NCI-H510A treated with DMSO at 0.1 percent for 48 hours (cell line): ENCODE measurements at places on chromosomes 3 and 15.

- DNase-seq: no peak
Observed at GRCh38 chr3:11522953-11523571, 120.7 kb downstream of the VGLL4 start.

DNA sequence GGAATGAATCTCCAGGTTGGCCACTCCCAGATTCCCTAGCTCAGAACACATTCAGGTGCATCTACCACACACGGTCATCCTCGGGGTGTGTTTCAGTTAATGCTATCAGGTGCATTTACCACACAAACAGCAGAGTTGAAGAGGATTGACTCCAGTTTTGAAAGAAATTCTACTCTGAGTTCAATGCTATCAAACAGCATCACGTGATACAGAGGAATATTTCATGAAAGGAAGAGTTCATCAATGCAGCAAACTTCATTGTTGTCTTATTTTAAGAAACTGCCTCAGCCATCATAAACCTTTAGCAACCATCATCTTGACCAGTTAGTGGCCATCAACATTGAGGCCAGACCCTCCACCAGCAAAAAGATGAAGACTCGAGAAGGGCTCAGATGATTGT lies 22.6 kb upstream of the LRRN1 start:
- no peak for DNase-seq

DNA sequence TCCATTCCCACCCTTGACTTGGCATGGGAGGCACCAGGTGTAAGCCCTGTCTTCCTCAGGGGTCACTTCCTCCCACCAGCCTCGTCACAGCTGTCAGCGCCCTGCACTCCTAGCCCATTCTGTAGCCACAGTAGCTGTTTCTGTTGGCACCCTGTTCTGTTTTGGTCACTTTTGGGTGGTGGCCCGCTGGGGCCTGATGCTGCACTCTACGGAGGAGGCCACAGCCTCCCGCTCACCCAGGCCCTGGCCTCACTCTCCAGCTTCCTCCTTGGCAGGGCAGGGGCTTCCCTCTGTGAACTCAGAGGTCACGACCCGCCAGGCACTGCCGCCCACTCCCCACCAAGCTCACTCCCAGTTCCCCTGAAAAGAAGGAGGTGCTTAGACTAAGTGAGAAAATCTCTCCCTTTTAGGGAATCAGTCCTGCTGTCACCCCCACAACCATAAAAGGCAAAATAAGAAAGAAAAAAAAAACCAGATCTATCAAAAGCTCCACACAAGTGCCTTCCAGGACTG lies 68.4 kb downstream of the MGLL start:
- no peak for DNase-seq

DNA sequence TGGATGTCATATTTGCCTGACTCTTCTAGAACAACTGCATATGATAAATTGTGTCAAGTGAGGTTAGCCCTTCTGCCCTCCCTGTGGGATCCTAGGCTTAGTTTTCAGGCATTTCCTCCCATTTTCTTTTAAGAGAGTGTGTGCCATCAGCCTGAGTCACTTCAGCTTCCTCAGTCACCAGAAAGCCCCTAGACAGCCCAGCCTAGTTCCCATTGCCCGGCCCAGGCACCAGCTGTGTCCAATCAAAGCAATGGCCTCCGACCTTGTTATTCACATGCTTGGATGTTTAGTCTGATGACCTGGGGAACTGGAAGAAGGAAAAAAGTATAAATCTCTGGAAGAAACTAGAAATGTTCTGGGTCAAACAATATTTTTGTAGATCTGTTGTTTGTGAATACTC lies 221.9 kb upstream of the LRIG1 start:
- no peak for DNase-seq

DNA sequence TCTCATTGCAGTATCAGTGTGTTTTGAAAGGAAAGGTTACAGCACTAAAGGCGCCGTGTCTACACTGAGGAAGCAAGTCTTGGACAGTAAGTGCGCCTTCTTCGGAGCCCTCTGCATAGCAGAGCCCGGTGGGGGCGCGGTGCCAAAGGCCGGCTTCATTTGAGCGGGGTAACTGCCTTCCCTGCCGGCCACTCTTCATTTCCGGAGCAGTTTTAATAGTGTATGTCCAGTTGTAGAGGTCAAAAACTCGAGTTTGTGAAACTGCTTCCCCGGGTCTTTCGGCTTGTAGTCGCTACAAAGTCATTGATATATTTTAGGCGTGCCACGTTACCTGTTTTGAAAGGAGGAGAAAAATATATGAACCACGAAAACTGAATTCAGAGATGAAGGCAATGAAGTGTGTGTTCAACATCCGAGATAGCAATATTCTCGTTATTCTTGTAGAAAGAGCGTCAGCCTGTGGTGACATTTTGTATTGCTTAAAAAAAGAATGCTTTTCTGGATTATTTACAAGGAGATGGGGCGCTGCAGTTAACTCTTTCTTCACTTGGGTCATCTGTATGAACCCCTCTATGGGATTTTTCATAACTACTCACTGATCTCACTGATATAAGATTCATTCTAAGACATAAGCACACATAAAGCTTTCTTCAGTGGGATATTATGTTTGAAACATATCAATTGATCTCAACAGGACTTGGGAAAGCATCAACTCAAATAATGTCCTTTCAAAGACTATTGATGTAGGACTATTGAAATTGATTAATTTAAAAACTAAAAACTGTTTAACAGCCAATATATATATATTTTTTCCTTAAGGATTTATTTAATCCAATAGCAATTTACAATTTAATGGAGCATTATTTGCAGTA lies 3.0 kb downstream of the ALCAM start:
- DNase-seq: peak; percentile 40

GRCh38 chr3:87227835-87228144 lies 681 bp downstream of the CHMP2B start:
- no peak for DNase-seq

DNA sequence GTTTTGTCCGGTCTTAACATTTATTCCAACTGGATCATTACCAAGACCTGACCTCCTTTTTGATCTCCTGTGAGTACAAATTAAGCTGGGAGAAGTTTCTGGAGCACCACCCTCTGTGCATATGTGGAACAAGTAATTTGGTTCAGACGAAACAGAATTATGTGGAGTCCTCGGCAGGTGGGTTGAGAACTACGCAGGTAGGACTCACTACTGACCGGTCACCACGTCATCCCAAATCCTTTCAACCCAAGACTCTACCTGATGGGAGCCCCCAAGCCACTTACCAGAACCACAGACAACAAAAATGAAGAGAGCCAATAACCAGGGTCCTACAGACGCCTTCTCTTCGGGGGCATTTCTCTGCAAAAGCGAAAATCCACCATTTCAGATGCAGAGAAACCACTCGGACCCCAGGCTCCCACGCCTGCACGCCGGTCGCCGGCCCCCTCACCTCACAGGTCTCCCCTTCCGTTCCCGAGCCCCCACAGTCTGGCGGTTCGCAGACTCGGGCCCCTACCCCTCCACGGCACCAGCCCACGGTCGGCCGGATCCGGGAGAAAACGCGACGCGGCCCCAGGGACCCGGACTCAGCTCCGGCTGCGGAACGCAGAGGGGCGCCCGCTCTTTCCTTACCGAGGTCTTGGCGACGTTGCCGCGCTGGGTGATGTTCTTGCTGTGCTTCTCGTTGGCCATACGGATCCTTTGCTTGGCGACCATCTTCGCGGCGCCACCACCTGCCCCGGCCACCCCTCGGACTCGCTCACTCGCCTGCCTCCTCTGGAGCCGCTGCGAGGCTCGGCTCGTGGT lies 674 bp downstream of the SERP1 start:
- DNase-seq: peak; percentile 6

DNA sequence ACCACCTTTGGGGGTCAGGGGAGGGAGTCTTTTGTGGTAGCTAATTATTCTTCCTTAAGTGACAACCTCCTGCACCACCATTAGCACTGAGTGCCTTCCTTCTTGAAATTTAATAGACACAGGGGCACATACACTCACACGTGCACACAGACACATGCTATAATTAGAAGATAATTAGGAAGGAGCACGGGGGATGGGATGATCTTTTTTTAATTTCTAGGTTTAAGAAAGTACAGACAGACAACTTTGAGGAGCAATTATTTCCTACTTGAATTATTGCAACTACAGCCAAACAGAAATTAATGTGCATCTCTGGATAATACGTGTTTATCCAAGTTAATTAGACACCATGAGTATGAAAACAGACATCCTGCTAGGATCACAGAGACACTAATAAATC lies 44.8 kb upstream of the GUCA1C start:
- no peak for DNase-seq

DNA sequence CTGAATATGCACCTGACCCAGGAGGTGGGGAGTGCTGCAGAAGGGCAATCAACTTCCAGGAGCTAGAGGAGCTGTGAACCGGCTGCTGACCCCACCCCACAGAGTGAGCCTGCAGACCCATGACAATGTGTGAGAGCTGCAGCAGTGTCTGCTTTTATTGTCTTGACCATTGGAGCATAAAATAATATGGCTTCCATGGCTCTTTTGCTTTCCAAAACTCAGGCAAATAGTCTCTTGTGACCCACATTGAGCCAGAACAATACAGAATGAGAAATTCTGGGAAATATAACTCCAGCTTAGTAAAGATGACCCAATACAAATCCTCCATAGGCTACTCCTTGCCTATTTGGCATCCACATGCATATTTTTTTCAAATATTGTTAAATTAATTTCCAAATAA lies 309.6 kb downstream of the PYDC2 start:
- no peak for DNase-seq

DNA sequence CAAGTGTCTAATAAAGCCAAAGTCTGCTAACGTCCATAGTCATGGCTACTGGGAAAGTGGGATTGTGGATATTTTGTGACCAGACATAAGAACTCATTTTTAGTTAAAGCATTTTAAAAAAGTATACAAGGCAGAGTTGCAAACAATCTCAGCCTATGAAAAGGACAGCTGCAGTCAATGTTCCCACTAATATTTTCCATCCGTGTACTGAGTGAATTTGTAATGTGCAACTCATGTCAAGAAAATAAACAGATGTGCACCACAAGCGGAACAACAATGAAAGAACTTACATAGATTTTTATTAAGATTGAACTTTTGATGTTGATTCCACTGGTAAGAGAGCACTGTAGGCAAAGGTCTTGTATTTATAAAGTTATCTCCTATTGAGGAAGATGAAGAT lies 231.3 kb upstream of the SEMA6D start:
- DNase-seq: no peak

- DNase-seq: no peak
Observed at GRCh38 chr3:120710369-120710768, 28.3 kb upstream of the HGD start.

- no peak for DNase-seq
Observed at GRCh38 chr3:176755552-176755951, 441.7 kb downstream of the TBL1XR1 start.

DNA sequence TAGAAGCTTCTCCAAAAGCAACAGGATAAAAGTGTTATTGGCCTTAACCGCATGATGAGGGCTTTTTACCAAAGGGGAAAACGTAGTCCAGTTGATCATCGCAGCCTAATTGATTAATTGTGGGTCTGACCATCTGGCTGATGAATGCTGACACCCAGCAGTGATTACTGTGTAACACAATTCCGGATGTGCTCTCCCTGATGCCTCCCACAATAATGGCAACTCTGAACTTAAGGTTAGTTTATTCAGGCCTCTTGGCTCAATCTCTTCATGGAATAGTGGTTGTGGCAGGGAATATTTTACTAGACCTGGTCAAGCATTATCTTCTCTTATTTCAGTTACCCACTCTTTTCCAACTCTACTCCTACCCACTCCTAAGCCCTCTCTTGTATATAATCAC lies 332.9 kb downstream of the TIGIT start:
- no peak for DNase-seq

GRCh38 chr3:42829628-42830436 lies 20.6 kb downstream of the ACKR2 start:
- no peak for DNase-seq

DNA sequence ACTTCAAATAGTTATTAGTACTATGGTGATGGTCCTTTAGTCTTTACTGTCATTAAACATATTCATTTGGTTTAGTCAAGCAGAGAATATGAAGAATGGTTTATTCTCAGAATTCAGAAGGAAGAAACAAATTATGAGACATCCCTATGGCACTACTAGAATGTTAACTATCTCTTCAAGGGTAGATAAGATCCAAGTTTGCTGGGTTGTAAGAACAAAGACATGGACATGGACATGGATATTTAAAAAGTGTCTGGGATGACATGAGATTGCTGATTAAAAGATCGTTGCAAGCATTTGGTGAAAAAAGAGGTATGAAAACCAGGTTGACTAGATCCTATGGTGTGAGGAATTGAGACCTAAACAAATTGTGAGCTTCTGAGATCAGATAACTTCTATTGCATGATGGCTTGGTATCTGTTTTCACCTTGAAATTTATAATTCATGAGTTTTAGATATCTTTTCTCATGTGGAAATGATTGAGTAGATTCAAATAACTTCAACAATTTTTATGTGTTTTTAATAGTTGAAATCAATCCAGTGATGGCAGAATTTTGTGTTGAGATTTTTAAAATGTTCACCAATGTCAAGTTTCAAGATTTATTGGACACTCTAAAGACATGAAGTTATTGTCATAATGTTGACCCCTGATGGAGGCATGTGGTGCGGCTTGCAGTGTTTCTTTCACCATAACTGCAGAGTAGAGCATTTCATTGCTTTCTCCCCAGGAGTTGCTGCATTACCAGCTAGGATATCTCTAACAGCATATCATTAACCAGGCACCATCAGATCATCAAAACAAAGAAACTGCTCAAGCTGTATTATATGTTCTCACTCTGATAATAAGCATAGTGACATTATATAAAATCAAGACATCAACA lies 72.6 kb downstream of the NAALADL2 start:
- DNase-seq: no peak

GRCh38 chr15:74463634-74464033 lies 2.7 kb upstream of the UBL7 start:
- no peak for DNase-seq

- DNase-seq: no peak
Observed at GRCh38 chr3:16299746-16300145, 34.7 kb downstream of the OXNAD1 start.

GRCh38 chr15:63870487-63871209 lies 36.9 kb upstream of the HERC1 start:
- DNase-seq: no peak

DNA sequence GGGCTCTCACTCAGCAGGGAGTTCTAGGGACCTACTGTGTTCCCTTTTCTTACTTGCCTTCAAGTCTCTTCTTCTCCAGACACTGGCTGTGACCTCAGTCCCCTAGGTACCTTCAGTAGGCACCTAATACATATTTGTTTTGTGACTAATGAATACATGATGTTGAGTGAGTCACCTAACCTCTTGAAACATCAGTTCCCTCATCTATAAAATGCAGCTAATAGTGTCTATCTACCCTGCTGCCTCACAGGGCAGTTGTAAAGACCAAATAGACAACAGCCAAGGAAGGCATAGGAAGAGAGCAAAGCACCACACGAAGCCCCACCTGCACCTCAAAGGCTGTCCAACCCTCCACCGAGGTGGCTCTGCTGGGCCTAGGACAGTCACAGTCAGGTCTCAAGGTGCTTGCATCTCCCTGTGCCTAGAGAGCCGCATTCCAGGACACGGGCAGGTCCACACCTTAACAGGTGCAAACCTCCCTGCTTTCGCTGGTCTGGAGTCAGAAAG lies 29.1 kb downstream of the DAPK2 start:
- DNase-seq: no peak

DNA sequence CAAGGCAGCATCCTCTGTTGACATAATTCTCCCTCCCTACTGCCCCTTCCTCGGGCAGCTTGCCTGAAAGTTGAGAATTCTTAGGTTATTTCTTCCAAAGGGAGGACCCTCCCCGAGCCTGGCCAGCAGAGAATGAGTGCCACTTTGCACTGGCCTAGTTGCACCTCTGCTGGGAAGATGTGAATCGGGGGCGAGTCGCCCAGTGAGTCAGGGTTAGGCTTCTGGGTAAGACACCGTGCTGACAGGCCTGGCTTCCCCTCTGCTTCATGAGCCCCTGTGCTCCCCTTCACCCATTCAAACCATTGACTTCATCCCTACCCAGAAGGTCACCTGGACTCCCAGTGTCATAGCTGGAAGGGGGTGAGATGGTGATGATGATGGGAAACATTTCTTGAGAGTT lies 82.3 kb downstream of the AAGAB start:
- DNase-seq: no peak
